ENCODE measurements at places on chromosomes 2 and 18. TPM values are rescaled to one million over a fixed set of nuclear protein-coding genes. Genes with fewer than 3 reads are reported as not detected.

DNA sequence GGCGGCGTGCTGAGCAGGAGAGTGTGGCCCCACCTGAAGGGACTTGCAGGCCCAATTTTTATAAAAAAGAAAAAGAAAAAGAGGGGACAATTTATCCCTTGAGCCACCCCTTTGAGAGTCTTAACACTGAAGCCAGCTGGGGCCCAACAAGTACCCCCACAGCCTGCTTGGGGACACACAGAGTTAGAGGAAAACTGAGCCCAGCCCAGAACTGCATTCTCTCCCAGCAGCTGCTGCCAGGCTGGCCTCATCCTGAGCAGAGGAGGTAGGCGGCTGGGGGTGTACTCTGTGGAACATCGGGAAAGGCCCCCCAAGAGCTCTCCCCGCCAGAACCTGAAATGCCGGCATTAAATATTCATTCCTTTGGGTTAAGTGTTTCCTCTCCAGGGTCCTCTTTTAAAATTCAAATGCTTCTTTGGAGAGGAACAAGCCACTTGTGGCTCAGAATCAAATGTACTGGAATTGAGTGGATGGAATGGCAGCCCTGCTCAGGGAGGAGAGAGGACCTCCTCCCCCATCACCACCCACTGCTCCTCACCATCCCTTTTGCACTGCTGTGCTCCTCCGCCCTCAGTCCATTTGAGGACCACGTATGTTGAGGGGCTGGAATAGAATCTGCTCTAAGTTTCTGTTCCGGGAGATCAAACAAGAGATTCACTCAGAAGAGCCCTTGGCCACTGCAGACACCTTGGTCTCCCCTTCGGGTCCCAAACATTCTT is 45.6 kb downstream of the C1QL2 start:
- DNase-seq: no peak

GRCh38 chr2:133654949-133655348 is 86.7 kb upstream of the NCKAP5 start:
- DNase-seq: no peak

- DNase-seq: no peak
Observed at GRCh38 chr18:65706646-65707045, 44.2 kb upstream of the CDH7 start.

DNA sequence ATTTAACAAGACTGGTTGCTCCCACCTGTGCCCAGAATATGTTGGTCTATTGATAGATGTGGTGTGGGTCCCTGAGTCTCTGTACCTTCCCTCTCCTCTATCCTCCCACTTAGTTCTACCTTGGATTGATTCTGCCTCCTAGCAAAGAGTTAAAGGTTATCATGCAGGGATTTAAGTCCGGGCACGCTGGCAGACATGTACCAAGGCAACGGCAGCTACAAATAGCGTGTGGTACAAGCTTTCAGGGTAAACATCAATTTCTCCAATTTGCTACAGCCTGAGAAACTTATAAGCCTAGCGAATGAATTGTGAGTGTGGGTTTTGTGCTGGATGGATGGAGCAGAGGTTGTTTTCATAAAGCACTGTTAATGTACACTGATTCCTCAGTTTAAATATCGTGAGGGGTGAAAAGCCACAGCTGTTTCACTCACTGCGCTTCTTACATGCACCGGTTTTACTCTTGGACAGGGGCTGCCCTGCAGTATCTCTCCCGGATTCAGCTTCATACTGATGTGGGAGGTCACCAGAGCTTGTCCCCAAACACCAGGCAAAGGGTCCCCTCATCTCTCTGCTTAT is 289.8 kb downstream of the ICOS start:
- no peak for DNase-seq

DNA sequence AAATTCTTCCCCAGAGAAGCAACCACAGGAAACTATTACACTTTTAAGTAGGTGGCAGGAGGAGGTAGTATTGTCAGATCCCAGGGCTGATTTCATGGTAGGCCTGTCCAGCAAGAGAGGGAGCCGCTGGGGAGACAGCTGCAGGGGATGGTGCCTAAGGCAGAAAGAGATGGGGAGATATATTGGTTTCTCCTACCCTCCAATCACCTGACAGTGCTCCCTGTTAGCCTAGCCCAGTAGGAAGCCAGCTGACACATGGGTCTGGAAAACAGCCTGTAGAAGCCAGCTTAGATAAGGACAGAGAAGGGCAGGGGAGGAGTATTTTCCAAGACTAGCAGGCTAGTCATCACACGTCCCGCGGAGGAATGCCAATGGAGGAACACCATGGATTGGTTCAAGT is 8.2 kb upstream of the SPOPL start:
- peak; percentile 17 for DNase-seq

- no peak for DNase-seq
Observed at GRCh38 chr2:43541165-43541564, 54.7 kb downstream of the THADA start.

DNA sequence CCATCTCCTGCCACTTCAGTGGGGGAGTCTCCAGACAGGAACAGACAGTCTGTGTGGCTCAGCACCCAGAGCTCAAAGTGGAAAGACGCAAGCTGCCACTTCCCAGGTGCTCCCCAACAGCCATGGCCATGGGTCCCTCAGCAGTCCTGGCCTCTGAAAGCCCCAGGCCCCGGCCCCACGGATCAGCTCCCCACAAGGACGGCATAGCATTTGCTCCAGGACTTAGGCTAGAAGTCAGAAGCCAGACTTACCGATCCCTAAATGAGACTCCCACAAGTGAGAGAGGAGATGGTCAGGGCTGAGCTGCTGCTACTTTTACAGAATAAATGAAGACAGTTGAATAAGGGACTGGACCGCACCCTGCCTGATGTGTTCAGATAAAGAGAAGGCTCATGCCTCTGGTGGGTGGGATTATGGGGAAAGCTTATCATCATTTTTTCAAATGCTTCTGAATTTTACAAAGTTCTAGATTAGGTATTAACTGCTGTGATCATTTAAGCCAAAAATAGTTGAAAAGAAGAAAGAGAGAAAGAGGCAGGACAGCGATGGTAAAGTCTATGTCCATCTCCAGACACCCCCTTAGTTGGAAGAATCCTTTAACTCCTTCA is 50.5 kb downstream of the ADD2 start:
- no peak for DNase-seq

GRCh38 chr2:111698089-111698488 is 185.9 kb downstream of the ANAPC1 start:
- DNase-seq: no peak

The PRPF40A gene
- total RNA-seq: 144 TPM

The KYNU gene
- total RNA-seq: not detected

The RASGRP3 gene
- not detected for total RNA-seq

The EPB41L3 gene
- 368 TPM for total RNA-seq

The HTR2B gene
- not detected for total RNA-seq
